PC-3 (cell line): ENCODE measurements at places on chromosomes 7 and 10. TPM values are rescaled to one million over a fixed set of nuclear protein-coding genes. Genes with fewer than 3 reads are reported as not detected.

Gene SNX10
- 6.2 and 7.9 TPM in 2 replicates for total RNA-seq

Gene FAS
- total RNA-seq: 3.5 and 4.8 TPM in 2 replicates

Gene AQP1
- total RNA-seq: 0.81 and 1.2 TPM in 2 replicates

Gene BICC1
- total RNA-seq: 11.9 and 13.9 TPM in 2 replicates

Gene TBRG4
- total RNA-seq: 107 and 139 TPM in 2 replicates

DNA sequence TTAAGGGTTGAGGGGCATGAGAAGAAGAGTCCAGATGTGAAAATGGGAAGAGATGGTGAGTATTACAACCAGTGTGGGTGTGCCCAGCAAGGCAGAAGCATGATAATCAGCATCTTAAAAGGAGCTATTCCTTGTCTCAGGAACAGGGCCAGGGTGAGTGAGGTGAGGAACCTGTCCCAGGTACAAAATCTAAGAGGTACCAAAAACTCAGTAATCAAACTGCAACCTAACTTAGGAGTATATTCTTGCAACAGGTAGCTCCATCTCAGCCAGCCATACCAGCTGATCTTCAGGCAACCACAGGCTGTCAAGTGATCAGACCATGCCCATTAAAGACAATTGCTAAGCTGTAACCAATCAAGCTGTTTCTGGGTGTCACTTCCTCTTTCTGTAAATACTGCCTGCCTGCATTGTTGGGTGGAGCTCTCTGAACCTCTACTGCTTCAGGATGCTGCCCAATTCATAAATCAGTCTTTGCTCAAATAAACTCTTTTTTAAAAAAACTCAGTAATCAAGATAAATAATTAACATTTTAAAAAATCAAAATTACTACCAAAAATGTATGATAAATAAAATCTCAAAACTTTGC lies 7.4 kb downstream of the KEL start:
- DNase-seq: no peak
- no peak overlapping the region for H3K4me3 ChIP-seq
- H3K36me3 ChIP-seq: no peaks in the 10 kb centered on the region
- peaks cover 24% of the 10 kb centered on the region for H3K4me1 ChIP-seq

GRCh38 chr7:26603631-26604030 lies 260.8 kb downstream of the SKAP2 start:
- H3K36me3 ChIP-seq: no peaks in the 10 kb centered on the region
- no peak overlapping the region for H3K4me3 ChIP-seq
- no peaks in the 10 kb centered on the region for H3K27me3 ChIP-seq
- H3K4me1 ChIP-seq: peaks cover 28% of the 10 kb centered on the region
- peak overlapping the region; percentile 56 for H3K27ac ChIP-seq

DNA sequence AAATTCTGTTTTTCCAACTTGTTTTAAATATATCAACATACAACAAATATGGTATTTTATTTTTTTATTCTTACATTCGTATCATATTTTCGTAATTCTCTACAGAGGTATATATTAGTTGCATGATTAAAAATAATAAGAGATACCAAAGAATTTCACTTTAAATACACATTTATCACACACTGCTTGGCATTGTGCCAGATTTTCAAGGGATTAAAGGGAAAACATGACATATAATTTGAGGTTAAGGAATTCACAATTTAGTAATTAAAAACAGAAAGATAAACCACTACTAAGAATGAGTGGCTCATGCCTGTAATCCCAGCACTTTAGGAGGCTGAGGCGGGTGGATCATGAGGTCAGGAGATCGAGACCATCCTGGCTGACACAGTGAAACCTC lies 484.7 kb upstream of the SORCS1 start:
- H3K36me3 ChIP-seq: no peaks in the 10 kb centered on the region
- no peak for DNase-seq
- no peak overlapping the region for H3K4me3 ChIP-seq
- H3K27ac ChIP-seq: no peak overlapping the region

DNA sequence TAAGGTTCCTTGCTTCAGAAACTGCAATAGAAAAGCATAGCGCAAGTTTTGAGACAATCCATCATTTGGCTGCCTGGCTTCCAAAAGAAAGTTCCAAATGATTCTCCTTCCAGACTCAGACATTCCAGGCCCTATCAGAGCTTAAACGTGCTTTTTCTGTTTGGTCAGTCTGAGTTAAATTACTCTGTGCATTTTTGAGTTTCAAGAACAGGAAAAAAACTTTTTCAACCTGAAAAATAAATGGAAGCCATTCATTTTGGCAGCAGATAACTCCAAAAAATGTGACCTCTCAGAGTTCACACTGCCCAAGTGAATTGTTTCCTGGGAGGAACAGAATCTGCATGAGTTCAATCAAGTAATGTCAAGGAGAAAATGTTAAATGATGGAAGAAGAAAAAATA lies 354.2 kb downstream of the CXCL12 start:
- H3K4me3 ChIP-seq: no peak overlapping the region
- H3K27ac ChIP-seq: no peak overlapping the region
- peaks cover 8% of the 10 kb centered on the region; the same call in 1 of the 2 replicates for H3K27me3 ChIP-seq
- no peaks in the 10 kb centered on the region for H3K36me3 ChIP-seq
- DNase-seq: no peak

DNA sequence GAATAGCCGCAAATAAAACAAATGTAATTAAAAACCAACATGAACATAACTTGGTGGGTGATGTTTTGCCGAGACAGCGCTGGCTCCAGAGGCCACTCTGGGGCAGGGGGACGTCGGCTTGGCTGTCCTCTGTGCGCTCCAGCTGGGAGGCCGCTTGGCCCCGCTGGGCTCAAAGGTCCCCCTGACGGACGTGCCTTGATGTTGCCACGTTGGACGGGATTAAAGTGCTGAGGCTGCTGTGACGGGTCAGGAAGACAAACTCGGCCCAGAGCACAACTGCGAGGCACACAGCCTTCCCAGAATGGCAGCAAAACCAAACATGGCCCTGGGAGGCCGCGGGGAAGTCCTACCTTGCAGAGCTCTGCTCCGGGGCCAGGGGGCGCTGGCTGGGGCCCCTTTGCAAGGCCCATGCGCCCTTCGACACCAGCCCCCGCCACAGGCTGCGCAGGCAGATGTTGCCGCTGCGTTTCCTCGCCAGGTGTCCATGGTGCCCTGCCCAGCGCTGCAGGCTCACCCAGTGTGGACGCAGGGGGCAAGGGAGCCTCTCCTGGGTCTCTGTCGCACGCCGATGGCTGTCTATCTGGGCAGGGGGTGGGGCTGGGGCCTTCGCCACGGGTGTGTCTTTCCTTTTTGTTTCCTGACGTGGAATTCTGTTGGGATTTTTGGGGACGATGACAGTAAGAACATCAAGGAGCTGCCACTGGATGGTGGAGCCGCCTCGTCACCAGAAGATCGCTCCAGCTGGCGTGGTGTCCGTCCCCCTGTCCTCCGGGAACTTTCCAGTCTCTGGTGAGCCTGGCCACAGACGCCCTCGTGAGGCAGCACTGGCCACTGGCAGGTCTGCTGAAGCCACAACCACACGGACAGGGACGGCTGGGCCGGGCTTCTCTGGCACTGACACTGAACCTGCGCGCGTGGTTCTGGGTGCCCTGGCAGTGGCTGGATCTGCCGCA lies 99.6 kb upstream of the DIP2C start:
- H3K27ac ChIP-seq: no peak overlapping the region
- peak; percentile 69 for DNase-seq
- H3K27me3 ChIP-seq: no peaks in the 10 kb centered on the region
- H3K4me3 ChIP-seq: peak overlapping the region; percentile 64

GRCh38 chr7:134856691-134857090 lies 77.3 kb downstream of the CALD1 start:
- H3K27me3 ChIP-seq: no peaks in the 10 kb centered on the region
- no peak for DNase-seq
- 0 out of 2 replicates have a peak, but pooled peaks cover under 1% of the 10 kb centered on the region for H3K4me1 ChIP-seq
- no peaks in the 10 kb centered on the region for H3K36me3 ChIP-seq
- no peak overlapping the region for H3K4me3 ChIP-seq

- no peaks in the 10 kb centered on the region for H3K27me3 ChIP-seq
- H3K36me3 ChIP-seq: no peaks in the 10 kb centered on the region
- H3K4me1 ChIP-seq: no peaks in the 10 kb centered on the region
- peak; percentile 82 for DNase-seq
- peak overlapping the region; percentile 63 for H3K4me3 ChIP-seq
- no peak overlapping the region for H3K27ac ChIP-seq
These were observed 98.0 kb upstream of the ZNF722 start for GRCh38 chr7:63900394-63901203.

DNA sequence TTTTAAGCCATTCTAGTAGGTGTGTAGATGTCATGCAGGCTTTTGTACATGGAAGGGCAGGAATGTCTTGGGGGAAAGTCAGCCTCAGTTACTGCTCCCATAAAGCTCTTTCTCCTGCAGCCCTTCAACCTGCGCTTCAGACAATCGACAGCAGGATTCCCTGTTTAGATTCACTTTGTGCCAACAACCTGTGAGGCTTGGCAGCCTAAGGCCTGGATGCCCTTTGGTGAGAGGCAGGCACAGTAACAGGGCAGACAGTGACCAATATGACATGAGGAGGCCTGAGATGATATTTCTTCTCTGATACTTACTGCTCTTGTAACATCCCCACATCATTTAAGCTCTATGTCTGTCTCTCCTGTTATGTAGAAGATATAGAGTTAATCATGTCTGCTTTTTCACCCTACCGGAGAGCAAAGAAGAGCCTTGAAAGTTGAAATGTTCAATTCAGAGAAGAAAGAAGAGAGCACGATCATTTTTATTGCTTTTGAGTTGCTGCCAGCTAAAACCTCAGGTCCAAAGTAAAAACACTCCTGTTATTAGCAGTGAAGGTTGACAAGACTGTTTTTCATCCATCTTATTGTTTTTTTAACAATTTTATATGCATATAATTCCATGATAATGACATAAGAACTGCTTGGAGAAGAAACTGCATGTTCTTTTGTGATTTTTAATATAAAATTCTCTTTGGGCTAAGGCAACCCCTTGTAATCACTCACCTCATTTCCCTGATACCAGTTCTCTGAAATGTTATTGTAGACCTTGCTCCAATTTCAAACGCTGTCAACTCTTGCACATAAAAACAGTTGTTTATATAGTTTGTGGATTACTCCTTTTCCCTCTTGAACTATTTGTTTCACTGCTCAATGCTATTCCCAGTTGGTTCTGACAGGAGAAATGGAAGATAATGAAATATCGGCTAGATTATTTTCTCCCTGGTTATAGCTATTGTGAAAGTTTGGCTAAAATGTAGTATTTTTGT lies 140.9 kb downstream of the GALNT17 start:
- H3K27me3 ChIP-seq: no peaks in the 10 kb centered on the region
- no peaks in the 10 kb centered on the region for H3K4me1 ChIP-seq
- no peak for DNase-seq
- H3K36me3 ChIP-seq: no peaks in the 10 kb centered on the region
- H3K27ac ChIP-seq: no peak overlapping the region
